ENCODE measurements at places on chromosomes 3 and 15.

DNA sequence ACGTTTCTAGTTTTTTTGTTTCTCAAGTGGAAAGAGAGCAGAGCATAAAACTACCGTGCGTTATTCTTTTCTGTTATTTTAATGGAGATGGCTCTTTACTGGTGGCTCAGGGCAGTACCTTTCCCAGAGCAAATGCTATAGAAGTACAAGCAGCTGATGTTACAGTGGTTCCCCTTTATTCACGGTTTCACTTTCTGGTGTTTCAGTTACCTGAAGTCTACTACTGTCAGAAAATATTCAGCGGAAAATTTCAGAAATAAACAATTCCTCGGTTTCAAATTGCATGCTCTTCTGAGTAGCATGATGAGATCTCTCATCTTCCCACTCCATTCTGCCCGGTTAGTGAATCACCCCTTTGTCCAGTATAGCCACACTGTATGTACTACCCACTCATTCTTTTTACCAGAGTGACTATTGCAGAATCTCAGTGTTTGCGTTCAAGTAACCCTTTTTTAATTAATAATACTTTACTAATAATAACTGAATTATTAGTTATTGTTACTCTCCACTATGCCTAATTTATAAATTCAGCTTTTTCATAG, 597.5 kb upstream of the ROBO2 start:
- no peak for DNase-seq

DNA sequence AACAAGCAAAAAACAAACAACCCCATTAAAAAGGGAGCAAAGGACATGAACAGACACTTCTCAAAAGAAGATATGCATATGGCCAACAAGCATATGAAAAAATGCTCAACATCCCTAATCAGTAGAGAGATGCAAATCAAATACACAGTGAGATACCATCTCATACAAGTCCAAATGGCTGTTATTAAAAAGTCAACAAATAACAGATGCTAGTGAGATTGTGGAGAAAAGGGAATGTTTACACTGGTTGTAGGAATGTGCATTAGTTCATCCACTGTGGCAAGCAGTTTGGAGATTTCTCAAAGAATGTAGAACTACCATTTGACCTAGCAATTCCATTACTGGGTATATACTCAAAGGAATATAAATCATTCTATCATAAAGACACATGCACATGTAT, 44.5 kb downstream of the RIOX2 start:
- DNase-seq, result no peak

DNA sequence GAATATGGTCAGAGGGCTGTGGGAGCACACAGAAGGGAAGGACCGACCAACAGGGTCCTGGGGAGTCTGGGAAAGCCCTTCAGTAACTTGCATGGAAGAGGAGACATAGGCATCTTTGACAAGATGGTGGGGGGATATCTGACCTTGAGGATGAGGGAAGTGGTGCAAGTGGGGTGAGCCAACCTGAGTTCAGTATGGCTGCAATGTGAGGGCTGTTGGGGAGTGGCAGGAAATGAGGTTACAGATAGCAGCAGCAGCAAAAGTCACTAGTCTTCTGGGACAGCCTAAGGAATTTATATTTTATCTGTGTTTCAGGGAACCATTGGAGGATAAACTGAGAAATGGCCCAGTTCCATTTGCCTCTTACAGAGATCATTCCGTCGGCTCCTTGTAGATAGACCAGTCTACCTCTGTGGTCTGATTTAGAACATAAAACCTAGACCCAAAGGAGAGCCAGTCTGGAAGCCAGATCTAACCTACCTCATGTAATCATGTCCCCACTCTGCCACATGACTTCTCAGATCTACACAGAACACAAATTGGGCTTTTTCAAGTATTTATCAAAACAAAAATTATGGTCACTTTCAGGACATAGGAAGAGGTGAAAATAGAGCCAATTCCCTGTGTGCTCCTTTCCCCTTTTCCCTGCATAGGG, 75.6 kb downstream of the ST6GAL1 start:
- no peak for DNase-seq

DNA sequence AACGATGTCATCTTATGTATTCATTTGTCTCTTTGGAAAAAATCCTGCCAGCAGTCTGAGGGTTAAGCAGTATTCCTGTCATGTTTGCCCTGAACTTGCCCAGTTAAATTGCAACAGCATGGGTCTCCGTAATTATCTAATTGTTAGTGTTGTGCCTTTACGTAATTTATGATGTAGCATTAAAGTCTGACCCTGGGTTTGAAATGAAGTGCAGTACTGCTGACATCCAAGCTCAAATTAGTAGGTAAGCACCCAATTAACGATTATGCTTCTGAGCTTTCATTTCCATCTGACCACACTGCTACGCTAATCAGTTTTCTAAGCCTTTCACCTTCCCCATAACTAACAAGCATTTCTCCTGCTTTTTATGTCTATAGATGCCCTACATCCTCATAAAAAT, 241.8 kb downstream of the ARRDC4 start:
- no peak for DNase-seq

- DNase-seq, result no peak
These were observed 39.5 kb downstream of the KBTBD8 start for GRCh38 chr3:67037615-67038014.

GRCh38 chr3:149678351-149678950, 20.6 kb upstream of the WWTR1 start:
- DNase-seq, result no peak

GRCh38 chr3:78476076-78476475, 1291.7 kb downstream of the ROBO1 start:
- DNase-seq, result no peak

- no peak for DNase-seq
These were observed 117.2 kb downstream of the TJP1 start for GRCh38 chr15:29704950-29705597.

GRCh38 chr3:62781121-62781520, 94.1 kb downstream of the CADPS start:
- DNase-seq, result no peak

GRCh38 chr15:83764201-83764838, 110.4 kb downstream of the ADAMTSL3 start:
- no peak for DNase-seq

GRCh38 chr3:111107662-111108035, 36.0 kb downstream of the NECTIN3 start:
- no peak for DNase-seq

DNA sequence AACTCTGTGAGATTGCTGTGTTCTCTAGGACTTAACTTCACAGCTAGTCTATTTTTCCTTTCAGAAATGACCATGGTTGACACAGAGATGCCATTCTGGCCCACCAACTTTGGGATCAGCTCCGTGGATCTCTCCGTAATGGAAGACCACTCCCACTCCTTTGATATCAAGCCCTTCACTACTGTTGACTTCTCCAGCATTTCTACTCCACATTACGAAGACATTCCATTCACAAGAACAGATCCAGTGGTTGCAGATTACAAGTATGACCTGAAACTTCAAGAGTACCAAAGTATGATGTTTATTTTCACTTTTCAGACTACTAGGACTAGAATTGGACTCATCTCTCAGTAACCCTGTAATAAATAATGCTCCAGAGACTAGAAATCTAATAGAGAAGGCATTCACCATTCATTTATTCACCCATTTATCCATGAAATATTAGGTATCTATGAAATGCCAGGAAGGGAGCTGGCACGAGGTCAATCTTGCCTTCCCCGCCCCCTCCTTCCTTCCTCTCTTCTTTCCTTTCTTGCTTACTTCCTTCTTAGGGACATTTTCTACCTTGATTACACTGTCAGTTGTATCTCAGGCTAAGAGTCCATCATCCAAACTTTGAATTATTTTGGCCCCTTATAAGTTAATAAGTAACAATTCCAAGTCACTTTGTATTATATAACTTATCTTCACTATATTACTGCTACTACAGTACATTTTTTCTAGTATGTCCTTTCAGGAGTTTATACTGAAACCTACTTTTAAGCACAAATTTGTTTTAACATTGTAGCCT, 91.0 kb downstream of the PPARG start:
- DNase-seq, result no peak

DNA sequence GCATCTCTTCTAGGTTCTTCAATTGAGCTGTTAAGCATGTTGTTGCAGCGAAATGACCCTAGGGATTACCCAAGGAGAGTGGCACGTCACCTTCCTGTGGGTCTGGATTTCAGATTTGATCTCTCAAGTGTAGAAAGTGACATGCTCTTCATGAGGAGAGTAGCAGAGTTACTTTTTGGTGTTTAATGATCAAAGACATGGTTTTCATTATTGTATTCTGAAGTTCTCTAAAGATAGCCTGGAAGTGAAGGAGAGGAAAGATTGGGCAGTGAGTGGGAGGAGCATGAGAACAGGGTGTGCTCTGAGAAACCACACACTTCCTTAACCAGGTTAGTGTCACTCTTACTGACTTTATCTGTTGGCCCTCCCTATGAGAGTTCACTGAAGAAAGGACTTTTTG, 153.6 kb downstream of the AKAP13 start:
- DNase-seq, result no peak

- DNase-seq, result no peak
These were observed 58.6 kb downstream of the MAP2K5 start for GRCh38 chr15:67601073-67601472.

DNA sequence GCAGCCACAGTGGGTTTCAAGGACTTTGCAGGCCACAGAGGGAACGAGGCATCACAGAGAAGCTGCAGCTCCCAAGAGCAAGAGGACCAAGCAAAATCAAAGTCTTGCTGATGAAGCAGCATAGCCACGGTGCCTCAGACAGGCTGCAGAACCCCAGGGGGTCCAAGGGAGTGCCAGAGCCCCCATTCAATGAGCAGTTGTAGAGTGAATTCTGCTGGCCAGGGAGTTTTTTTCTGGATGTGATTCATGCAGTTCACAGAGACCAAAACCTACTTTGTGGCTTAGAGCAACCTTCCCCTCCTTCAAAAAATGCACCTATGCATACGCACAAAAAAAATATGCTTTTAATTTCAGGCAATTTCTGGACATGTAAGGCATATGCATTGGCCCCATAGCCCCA, 409.0 kb downstream of the VPS13C start:
- DNase-seq, result no peak

DNA sequence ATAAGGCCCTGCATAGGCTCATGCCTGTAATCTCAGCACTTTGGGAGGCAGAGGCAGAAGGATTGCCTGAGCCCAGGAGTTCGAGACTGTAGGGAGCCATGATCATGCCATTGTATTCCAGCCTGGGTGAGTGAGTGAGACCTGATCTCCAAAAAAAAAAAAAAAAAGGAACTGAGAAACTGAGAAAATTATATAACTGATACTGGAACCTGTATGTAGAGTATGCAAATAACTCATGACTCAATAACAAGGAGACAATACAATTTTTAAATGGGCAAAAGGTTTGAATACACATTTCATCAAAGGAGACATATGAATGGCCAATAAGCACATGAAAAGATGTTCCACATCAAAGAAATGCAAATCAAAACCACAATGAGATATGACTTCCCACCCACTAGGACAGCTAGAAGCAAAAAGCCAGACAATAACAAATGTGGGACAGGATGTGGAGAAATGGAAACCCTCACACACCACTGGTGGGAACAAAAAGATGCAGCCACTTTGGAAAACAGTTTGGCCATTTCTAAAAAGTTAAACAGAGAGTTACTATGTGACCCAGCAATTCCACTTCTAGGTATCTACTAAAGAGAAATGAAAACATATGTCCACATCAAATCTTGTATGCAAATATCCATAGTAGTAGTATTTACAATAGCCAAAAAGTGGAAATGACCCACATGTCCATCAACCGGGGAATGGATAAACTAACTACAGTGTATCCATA, 70.7 kb downstream of the IQSEC1 start:
- no peak for DNase-seq

DNA sequence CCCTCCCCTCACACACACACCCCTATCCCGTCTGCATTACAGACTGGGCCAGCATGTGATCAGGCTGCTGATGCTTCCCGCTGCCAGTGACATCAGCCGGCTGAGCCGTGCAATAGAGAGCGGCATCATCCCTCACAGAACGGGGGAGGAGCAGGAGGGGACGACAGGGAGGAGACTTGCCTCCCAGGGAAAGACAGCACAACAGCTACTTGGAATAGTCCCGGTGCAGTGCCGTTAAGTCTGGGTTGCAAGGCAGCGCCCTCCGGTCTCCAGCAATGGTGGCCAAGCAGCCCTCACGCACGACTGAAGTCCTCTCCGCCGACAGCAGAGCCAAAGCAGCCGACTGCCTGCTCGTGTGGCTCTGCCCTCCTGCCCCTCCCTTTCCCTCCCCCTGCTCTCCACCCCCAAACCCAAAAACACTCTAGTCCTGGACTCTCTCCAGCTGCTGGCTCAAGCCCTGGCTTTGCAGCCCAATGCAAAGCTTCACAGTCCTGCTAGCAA, 31.5 kb upstream of the RPS17 start:
- peak; percentile 32 for DNase-seq

DNA sequence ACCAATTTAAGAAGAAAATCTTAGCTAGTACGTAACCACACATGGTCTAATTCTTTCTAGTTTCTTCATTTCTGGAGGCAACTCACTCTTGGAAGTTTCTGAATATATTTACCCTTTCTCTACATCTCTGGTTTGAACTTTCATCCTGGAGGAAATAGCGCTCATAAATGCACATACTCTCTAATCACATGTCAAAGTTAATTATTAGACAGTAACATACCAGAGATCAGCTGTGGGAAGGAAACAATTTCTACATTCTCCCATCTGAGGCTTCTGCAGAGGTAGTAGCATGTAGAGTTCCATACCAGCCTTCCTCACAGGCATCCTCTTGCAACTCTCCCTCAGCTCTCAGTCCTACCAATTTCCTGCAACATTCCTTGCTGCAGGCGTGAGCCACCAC, 132.5 kb downstream of the RBPMS2 start:
- no peak for DNase-seq

- no peak for DNase-seq
These were observed 80.3 kb downstream of the FAIM start for GRCh38 chr3:138688871-138689299.

- DNase-seq, result no peak
These were observed 124.1 kb downstream of the TJP1 start for GRCh38 chr15:29698030-29698701.

DNA sequence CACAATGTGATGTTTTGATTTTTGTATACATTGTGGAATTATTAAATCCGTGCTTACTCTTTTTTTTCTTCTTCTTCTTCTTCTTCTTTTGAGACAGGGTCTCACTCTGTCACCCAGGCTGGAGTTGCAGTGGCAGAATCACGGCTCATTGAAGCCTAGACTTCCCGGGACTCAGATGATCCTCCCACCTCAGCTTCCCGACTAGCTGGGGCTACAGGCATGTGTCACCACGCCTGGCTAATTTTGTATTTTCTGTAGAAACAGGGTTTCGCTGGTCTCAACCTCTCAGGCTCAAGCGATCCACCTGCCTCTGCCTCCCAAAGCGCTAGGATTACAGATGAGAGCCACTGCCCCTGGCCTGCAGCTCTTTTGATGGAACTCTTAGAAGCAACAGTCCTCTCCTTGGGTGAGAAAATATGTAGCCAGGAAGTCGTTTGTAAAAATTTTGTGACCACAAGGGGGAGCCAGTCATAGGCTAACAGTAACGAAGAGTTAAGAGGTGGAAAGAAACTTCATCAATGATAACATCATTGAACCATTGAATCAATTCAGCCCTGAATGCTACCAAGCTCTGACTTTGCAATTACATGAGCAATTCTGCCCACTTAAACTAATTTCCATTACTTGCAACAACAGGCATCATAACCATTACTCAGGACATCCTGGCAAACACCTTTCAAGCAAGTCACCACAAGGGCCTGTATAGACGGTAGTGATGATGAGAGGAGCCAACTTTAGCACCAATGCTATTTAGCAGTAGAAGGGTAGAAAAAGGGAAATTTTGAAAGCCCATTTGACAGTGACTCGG, 16.7 kb upstream of the CMTM7 start:
- DNase-seq, result peak; percentile 75
